Activated CD4-positive, alpha-beta T cell treated with anti-CD3 and anti-CD28 coated beads for 36 hours (primary cell): ENCODE measurements at places on chromosomes 5 and 9. TPM values are rescaled to one million over a fixed set of nuclear protein-coding genes. Genes with fewer than 3 reads are reported as not detected.
A peak's percentile ranks its signal among the peaks of the same experiment; 100 is the strongest.

The LCNL1 gene
- not detected for total RNA-seq

DNA sequence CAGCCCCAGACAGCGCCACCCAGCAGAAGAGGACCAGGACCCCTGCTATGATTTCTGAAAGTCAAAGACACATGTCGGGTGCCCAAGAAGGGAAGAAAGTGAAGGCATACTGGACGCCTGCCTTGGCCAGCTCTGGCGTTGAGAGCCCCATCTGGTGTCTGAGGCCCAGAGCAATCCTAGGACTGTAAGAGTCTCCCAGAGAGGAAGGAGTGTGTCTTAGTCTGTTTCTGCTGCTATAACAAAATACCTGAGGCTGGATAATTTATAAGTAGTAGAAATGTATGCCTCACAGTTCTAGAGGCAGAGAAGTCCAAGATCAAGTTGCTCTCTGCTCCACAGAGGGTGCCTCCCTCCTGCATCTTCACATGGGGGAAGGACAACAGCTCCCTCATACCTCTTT, 10.8 kb downstream of the RASGEF1C start:
- H3K27ac ChIP-seq: no peak overlapping the region
- no peaks in the 10 kb centered on the region for H3K4me1 ChIP-seq
- no peaks in the 10 kb centered on the region for H3K36me3 ChIP-seq
- DNase-seq: no peak

The PCDHGA2 gene
- total RNA-seq: not detected

The ARPC5L gene
- total RNA-seq: 95.9 TPM

DNA sequence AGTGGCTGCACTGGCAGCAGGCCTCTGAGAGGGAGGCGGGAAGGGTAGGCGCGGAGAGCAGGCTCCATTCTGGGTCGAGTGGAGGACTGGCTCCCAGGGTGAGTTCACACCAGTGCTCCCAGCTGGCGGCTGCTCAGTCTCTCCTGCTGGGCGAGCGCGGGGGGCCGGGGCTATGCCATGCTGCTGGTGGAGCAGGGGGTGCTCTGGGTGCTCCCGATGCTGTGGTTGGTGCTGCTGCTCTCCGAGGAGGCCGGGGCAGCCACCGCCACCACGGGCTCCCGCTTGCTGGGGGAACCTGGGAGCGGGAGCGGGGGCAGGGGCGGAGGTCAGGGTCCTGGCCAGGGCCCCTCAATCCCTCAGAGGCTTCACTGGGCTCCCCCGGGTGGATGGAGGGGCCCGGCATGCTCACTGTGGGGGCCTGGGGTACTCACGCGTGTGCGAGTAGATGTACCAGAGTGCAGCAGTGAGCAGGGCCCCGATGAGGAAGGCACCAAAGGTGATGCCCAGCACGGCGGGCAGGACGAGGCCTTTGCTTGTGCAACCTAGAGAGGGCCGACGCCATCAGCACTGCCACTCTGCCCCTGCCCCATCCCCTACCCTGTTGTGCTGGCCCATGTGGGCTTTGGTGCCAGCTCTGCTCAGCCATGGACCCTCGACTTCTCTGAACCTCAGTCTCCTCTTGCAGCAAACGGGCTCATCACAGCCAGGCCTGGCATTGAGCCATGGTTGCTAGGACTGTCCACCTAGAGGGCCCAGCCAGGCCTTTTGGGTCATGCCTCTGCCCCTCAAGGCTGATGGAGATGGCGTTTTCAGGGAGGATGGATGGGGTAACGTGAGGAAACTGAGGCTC, 13.1 kb downstream of the FPGS start:
- no peaks in the 10 kb centered on the region for H3K27me3 ChIP-seq
- peaks cover 29% of the 10 kb centered on the region for H3K36me3 ChIP-seq
- no peak for DNase-seq
- no peaks in the 10 kb centered on the region for H3K4me1 ChIP-seq
- H3K4me3 ChIP-seq: no peak overlapping the region

- H3K27ac ChIP-seq: no peak overlapping the region
- no peaks in the 10 kb centered on the region for H3K27me3 ChIP-seq
- H3K4me3 ChIP-seq: no peak overlapping the region
- H3K36me3 ChIP-seq: peaks cover 45% of the 10 kb centered on the region
Measured at GRCh38 chr5:169795338-169795737, 158.3 kb downstream of the DOCK2 start.

The CHSY3 gene
- total RNA-seq: not detected

- peaks cover 2% of the 10 kb centered on the region for H3K27me3 ChIP-seq
- no peak for DNase-seq
- no peaks in the 10 kb centered on the region for H3K36me3 ChIP-seq
Measured at GRCh38 chr5:124842725-124843595, 96.5 kb upstream of the ZNF608 start.

DNA sequence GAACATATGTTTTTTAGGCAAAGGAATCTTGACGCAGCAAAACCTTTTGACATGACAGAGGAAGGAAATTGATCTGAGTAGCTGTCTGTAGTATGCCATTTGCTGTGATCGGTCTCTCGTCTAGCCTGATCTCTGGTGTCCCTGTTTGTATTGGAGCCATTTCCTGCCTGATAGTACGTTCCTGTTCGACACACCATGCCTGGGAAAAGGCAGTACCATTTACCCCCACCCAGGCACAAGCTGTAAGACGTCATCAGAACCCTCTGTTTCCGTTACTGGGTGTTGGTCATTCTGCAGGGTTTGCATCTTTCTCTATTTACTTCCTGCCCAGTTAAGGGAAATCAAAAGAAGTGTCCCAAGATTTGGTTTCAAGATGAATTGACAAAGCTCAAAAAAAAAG, 129.7 kb downstream of the CEMIP2 start:
- no peaks in the 10 kb centered on the region for H3K27me3 ChIP-seq
- H3K36me3 ChIP-seq: no peaks in the 10 kb centered on the region
- H3K27ac ChIP-seq: peak overlapping the region; percentile 0
- DNase-seq: no peak
- peaks cover 14% of the 10 kb centered on the region for H3K4me1 ChIP-seq
- no peak overlapping the region for H3K4me3 ChIP-seq

DNA sequence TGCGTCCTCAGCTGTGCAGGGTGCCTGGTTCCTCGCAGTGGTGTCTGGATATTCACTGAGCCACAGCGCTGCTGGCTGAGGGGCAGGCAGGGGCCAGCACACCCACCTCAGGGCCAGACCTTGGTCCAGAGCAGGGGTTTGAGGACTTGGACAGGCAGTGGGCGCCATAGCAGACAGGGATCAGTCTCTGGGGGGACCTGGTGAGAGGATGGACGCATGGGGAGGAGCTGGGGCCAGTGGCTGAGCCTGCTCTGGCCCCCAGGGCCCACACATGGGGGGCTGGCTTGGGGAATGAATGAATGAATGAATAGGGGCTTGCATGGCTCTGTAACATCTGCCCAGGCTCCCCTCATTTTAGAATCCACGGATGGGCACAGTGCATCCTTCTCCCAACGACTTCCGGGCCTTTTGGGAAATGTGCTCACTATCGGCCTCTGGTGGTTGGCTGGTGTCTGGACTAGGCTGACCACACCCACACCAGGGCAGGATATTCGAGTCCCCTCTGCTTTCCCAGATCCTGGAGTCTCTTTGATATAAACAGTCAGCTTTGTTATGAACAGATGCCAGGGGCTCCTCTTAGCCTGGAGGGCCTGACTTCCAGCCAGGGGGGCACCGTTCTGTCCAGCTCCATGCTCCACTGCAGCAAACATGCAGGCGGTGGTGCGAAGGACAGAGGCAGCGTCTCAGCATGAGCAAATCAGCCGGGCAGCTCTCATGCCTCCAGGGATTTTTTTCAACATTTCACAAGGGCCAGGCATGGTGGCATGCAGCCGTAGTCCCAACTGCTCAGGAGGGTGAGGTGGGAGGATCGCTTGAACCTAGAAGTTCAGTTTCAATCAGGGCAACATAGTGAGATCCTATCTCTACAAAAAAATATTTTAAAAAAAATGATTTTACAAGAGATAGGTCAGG, 62.6 kb downstream of the NEK6 start:
- DNase-seq: peak; percentile 72
- H3K27me3 ChIP-seq: no peaks in the 10 kb centered on the region
- H3K4me1 ChIP-seq: no peaks in the 10 kb centered on the region
- H3K4me3 ChIP-seq: no peak overlapping the region
- H3K27ac ChIP-seq: no peak overlapping the region

DNA sequence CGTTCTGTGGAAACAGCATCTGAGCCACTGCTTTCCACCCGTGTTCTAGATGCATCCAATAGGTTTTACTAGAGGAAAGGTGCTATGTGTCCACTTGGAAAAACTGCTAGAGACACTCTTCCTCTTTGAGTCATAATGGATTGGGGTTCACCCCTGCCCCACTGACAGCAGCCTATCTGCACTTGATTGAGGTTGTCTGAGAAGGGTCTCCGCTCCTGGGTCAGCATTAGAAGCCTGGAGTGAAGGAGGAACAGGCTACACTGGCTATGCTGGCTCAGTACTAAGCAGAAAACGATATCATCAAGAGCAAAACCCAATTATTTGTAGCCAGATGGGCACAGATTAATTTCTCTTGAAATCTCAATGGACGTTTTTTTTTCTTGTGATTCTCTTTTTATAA, 152.6 kb upstream of the IQGAP2 start:
- no peak for DNase-seq
- H3K36me3 ChIP-seq: no peaks in the 10 kb centered on the region
- no peak overlapping the region for H3K27ac ChIP-seq

DNA sequence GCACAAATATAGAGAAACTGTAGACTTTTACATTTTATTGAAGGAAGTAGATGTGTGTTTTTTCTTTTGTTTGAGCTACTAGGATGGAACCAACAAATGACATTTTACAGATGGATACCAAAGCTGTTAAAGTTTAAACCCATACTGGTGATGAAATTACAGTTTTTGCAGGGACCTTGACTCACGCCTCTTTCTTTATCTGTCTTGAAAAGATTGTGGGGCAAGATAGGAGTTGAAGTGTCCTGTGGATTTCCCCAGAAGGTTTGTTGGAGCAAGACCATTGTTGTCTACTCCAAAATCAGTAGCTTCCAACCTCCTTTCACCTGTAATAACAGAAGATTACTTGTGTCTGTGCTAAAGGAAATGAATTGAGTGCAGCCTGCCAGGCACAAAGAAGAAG, 4.1 kb upstream of the C5orf63 start:
- H3K36me3 ChIP-seq: no peaks in the 10 kb centered on the region
- DNase-seq: no peak
- no peak overlapping the region for H3K27ac ChIP-seq
- H3K27me3 ChIP-seq: peaks cover 2% of the 10 kb centered on the region
- no peak overlapping the region for H3K4me3 ChIP-seq

GRCh38 chr9:112555844-112556482, 69.3 kb downstream of the KIAA1958 start:
- H3K4me1 ChIP-seq: peaks cover 9% of the 10 kb centered on the region
- peak; percentile 23 for DNase-seq
- H3K27me3 ChIP-seq: no peaks in the 10 kb centered on the region
- no peaks in the 10 kb centered on the region for H3K36me3 ChIP-seq
- H3K4me3 ChIP-seq: no peak overlapping the region

GRCh38 chr5:39555788-39556187, 131.0 kb upstream of the DAB2 start:
- no peaks in the 10 kb centered on the region for H3K4me1 ChIP-seq
- no peak overlapping the region for H3K4me3 ChIP-seq
- no peaks in the 10 kb centered on the region for H3K36me3 ChIP-seq
- DNase-seq: no peak

The SPINK7 gene
- not detected for total RNA-seq

GRCh38 chr5:172101547-172102217, 86.3 kb downstream of the STK10 start:
- no peak overlapping the region for H3K4me3 ChIP-seq
- peaks cover 39% of the 10 kb centered on the region for H3K36me3 ChIP-seq
- H3K27me3 ChIP-seq: no peaks in the 10 kb centered on the region
- DNase-seq: no peak
- no peak overlapping the region for H3K27ac ChIP-seq

The ZNF483 gene
- total RNA-seq: 2.5 TPM

GRCh38 chr5:13250464-13251291, 693.8 kb downstream of the DNAH5 start:
- no peaks in the 10 kb centered on the region for H3K36me3 ChIP-seq
- H3K4me3 ChIP-seq: no peak overlapping the region
- no peak overlapping the region for H3K27ac ChIP-seq
- H3K4me1 ChIP-seq: no peaks in the 10 kb centered on the region

The S100Z gene
- 2.1 TPM for total RNA-seq

The OR1N2 gene
- total RNA-seq: not detected

- H3K27me3 ChIP-seq: peaks cover 2% of the 10 kb centered on the region
- no peak for DNase-seq
- peaks cover 7% of the 10 kb centered on the region for H3K36me3 ChIP-seq
- H3K4me3 ChIP-seq: no peak overlapping the region
Measured at GRCh38 chr5:147694772-147695171, 87.8 kb downstream of the JAKMIP2 start.

- no peaks in the 10 kb centered on the region for H3K27me3 ChIP-seq
- no peaks in the 10 kb centered on the region for H3K36me3 ChIP-seq
- no peak overlapping the region for H3K4me3 ChIP-seq
- no peak overlapping the region for H3K27ac ChIP-seq
- DNase-seq: no peak
Measured at GRCh38 chr5:98200726-98201541, 572.5 kb upstream of the RGMB start.

- no peak overlapping the region for H3K4me3 ChIP-seq
- H3K36me3 ChIP-seq: no peaks in the 10 kb centered on the region
- DNase-seq: no peak
- no peak overlapping the region for H3K27ac ChIP-seq
- H3K27me3 ChIP-seq: peaks cover 29% of the 10 kb centered on the region
Measured at GRCh38 chr5:138706655-138707480, 46.4 kb upstream of the CTNNA1 start.

GRCh38 chr9:129945314-129945713, 97.7 kb downstream of the FNBP1 start:
- H3K4me3 ChIP-seq: no peak overlapping the region
- peaks cover 65% of the 10 kb centered on the region for H3K4me1 ChIP-seq
- peaks cover 72% of the 10 kb centered on the region for H3K36me3 ChIP-seq
- DNase-seq: no peak

DNA sequence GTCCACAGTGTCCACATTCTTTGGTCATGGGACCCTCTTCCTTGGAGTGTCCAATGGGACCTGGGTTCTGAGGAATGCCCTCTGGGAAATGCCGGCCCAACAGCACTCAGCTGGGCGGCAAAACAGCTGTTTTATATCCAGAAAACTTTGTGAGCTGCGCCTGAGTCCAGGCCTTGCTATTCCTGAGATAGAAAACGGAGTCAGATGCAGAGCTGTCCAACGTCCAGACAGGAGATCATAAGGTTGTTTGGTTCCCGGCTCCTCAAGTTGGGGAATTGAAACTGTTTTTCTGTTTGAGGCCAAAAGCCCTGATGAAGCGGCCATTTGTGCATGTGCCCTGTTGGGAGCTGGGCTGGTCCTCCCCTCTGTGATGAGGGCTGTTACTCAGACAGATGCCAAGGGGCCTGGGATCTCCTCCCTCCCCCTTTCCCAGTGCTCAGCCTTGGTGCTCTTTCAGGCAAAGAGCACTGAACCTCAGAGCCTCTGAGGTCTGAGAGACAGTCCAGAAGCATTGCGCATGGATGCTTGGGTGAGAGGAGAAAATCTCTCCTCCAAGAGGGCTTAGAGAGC, 66.6 kb upstream of the GARNL3 start:
- DNase-seq: no peak
- H3K27ac ChIP-seq: no peak overlapping the region
- H3K4me1 ChIP-seq: peaks cover 4% of the 10 kb centered on the region
- no peak overlapping the region for H3K4me3 ChIP-seq
